Aorta (tissue), 5 donors: ENCODE measurements at places on chromosomes 11 and 22.

- no peaks in the 10 kb centered on the region for H3K27me3 ChIP-seq
- H3K27ac ChIP-seq = no peak overlapping the region
- H3K36me3 ChIP-seq = no peaks in the 10 kb centered on the region
- no peaks in the 10 kb centered on the region for H3K4me1 ChIP-seq
Observed at GRCh38 chr11:87339416-87339815, 301.7 kb downstream of the TMEM135 start.

GRCh38 chr22:43534916-43535315 lies 123.1 kb downstream of the MPPED1 start:
- H3K27ac ChIP-seq = no peak overlapping the region
- no peaks in the 10 kb centered on the region for H3K36me3 ChIP-seq
- DNase-seq = peak; percentile 61
- H3K4me1 ChIP-seq = no peaks in the 10 kb centered on the region
- H3K4me3 ChIP-seq = no peak overlapping the region
- no peaks in the 10 kb centered on the region for H3K27me3 ChIP-seq

GRCh38 chr11:109853156-109853776 lies 239.9 kb upstream of the ZC3H12C start:
- no peak overlapping the region for H3K27ac ChIP-seq
- H3K27me3 ChIP-seq = no peaks in the 10 kb centered on the region
- no peaks in the 10 kb centered on the region for H3K4me1 ChIP-seq
- no peak for DNase-seq
- H3K36me3 ChIP-seq = no peaks in the 10 kb centered on the region
- H3K4me3 ChIP-seq = no peak overlapping the region

- no peaks in the 10 kb centered on the region for H3K36me3 ChIP-seq
- DNase-seq = no peak
- peaks cover 1% of the 10 kb centered on the region for H3K27me3 ChIP-seq
- no peak overlapping the region for H3K4me3 ChIP-seq
- H3K4me1 ChIP-seq = no peaks in the 10 kb centered on the region
Observed at GRCh38 chr11:72127923-72128322, 7.6 kb upstream of the FOLR3 start.

DNA sequence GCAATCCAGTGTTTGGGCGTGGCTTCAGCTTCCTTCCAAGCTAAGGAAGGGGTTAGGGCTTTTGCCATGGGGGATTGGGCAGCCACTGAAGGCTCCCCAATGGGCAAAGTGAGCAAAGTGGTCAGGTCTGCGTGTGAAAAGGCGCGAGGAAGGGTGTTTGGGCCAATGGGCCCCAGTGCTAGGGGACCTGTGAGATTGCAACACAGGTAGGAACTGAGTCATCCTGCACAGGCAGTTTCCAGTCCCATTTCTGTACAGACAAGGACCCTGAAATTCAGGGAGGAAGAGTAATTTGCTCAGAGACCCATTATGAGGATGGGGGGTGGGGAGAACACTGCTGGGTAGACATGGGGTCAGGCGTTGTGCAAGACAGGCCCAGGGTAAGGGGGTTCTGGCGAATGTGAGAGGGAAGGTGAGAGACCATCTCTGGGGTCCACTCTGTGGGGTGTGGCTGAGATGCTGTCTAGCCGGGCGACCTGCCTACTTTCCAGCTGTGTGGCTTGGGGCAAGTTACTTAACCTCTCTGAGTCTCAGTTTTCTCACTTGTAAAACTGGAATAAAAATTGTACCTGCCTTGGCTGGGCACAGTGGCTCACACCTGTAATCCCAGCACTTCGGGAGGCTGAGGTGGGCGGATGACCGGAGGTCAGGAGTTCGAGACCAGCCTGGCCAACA lies 7.3 kb downstream of the CCDC88B start:
- H3K27me3 ChIP-seq = no peaks in the 10 kb centered on the region
- peak; percentile 42 for DNase-seq
- H3K4me3 ChIP-seq = no peak overlapping the region
- H3K27ac ChIP-seq = no peak overlapping the region
- no peaks in the 10 kb centered on the region for H3K36me3 ChIP-seq

DNA sequence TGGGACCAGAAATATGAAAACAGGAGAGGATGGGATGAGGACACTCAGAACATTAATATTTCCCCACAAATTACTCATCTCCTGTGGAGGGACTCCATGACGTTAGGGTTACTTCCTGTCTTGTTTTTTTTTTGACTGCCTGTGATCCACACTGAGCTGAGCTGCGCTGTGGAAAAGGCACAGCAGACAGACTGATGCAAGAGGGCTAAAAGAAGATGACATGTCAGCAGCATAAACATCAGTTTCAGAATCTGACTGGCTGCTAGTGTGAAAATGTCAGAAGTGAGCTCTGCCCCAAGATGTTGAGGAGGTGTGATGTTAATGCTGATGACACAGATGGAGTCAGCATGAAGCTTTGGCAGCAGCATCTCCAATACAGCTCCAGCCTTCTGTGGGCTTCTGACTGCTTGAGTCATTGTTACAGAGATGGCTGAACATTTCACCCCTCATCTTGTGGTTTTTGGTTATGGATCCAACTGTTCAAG lies 286.8 kb downstream of the BLID start:
- no peaks in the 10 kb centered on the region for H3K36me3 ChIP-seq
- H3K27me3 ChIP-seq = no peaks in the 10 kb centered on the region
- no peaks in the 10 kb centered on the region for H3K4me1 ChIP-seq

DNA sequence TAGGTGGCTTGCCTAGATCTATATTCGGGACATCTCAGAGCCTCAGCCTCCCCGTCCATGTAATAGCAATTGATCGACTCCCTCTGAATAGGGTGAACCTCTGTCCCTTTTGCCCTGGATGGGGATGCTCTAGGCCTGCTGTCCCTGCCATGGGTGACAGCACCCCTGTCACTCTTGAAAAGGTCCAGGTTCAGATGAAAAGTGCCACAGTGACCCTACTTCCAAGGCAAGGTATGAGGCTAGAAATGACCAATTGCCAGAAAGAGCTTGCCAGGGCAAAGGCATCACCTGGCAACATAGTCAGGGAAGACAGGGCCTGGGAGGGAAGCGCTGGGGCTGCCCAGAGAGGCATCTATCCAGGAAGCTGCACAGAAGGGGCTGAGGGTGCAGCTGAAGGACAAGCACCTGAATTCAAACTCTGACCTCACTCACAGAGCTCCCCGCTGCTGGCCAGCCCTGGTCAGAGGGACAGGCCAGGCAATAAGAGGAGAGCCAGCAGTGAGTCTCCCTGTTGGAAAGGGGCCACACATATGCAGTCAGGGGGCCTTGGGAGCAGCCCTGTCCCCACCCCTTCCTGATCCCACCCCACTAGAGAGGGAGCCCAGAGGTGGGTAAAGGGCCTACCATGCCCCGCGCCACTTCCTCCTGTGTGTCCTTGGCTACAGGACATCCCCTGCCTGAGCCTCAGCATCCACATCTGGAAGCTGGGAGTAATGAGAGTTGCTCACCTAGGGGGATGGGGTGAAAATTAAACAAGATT lies 9.0 kb upstream of the APOBEC3A start:
- no peaks in the 10 kb centered on the region for H3K27me3 ChIP-seq
- H3K27ac ChIP-seq = no peak overlapping the region
- H3K36me3 ChIP-seq = no peaks in the 10 kb centered on the region
- no peak overlapping the region for H3K4me3 ChIP-seq

GRCh38 chr22:20638507-20638870 lies 131.1 kb downstream of the MED15 start:
- H3K4me1 ChIP-seq = no peaks in the 10 kb centered on the region
- H3K27ac ChIP-seq = no peak overlapping the region
- H3K4me3 ChIP-seq = no peak overlapping the region

GRCh38 chr22:24588757-24589481 lies 4.0 kb downstream of the LRRC75B start:
- DNase-seq = peak; percentile 72
- H3K27me3 ChIP-seq = no peaks in the 10 kb centered on the region
- no peaks in the 10 kb centered on the region for H3K36me3 ChIP-seq
- H3K27ac ChIP-seq = no peak overlapping the region

GRCh38 chr11:91243630-91244029 lies 981.0 kb upstream of the FAT3 start:
- no peak overlapping the region for H3K27ac ChIP-seq
- H3K27me3 ChIP-seq = no peaks in the 10 kb centered on the region
- no peaks in the 10 kb centered on the region for H3K4me1 ChIP-seq
- H3K36me3 ChIP-seq = no peaks in the 10 kb centered on the region
- no peak overlapping the region for H3K4me3 ChIP-seq

- no peak overlapping the region for H3K27ac ChIP-seq
- H3K36me3 ChIP-seq = no peaks in the 10 kb centered on the region
- no peak overlapping the region for H3K4me3 ChIP-seq
- no peaks in the 10 kb centered on the region for H3K4me1 ChIP-seq
- H3K27me3 ChIP-seq = no peaks in the 10 kb centered on the region
Observed at GRCh38 chr22:40904101-40904500, 42.2 kb upstream of the DNAJB7 start.

DNA sequence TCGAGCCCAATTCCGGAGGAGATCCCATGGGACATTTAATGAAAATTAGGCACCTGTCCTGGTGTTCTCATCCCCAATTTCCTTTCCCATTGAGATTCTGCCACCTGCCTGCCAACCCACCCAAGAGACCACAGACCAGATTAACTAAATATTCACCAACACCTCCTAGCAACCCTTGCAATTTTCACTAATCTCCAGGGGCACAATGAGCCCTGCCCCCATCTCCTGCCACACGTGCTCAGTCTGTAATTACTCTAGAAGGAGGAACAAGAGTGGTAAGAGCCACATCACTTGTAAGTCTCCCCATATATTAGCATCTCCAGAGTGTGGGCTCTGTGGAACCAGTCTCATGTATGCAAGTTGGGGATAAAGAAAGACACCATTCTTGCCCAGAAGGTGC lies 38.0 kb downstream of the IL18BP start:
- H3K27me3 ChIP-seq = no peaks in the 10 kb centered on the region
- H3K36me3 ChIP-seq = peaks cover 1% of the 10 kb centered on the region
- peaks cover 12% of the 10 kb centered on the region for H3K4me1 ChIP-seq
- no peak for DNase-seq
